ENCODE measurements at places on chromosomes 12 and 14. TPM values are rescaled to one million over a fixed set of nuclear protein-coding genes. Genes with fewer than 3 reads are reported as not detected.

Gene OR6C2
- total RNA-seq, result not detected

Gene OR10AD1
- not detected for total RNA-seq

GRCh38 chr12:5480218-5480937 is 48.5 kb downstream of the NTF3 start:
- no peak overlapping the region for H3K27ac ChIP-seq
- H3K4me1 ChIP-seq, result peaks cover 6% of the 10 kb centered on the region
- no peak overlapping the region for H3K4me3 ChIP-seq
- H3K27me3 ChIP-seq, result no peaks in the 10 kb centered on the region
- no peaks in the 10 kb centered on the region for H3K36me3 ChIP-seq

DNA sequence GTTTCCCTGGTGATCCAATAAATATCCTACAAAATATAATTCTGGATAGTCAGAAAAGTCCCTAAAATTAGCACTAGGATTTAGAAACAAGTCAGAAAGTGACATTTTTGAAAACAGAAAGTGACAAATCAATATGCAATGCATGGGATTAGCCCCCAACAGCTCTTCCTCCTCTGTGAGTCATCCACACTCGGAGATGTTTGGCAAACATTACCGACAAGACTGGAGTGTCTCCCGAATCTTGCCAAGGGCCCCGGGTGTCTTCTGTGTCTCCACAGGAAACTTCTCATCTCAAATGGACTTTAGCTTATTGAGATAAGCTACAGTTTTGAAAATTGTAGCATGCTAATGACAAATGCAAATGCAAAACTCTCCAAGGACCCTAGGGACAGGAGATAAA is 398.9 kb upstream of the CCDC196 start:
- H3K27me3 ChIP-seq, result no peaks in the 10 kb centered on the region
- H3K4me1 ChIP-seq, result no peaks in the 10 kb centered on the region
- no peak overlapping the region for H3K4me3 ChIP-seq
- no peak for DNase-seq
- no peak overlapping the region for H3K27ac ChIP-seq

GRCh38 chr12:94308612-94309011 is 151.1 kb downstream of the CEP83 start:
- no peaks in the 10 kb centered on the region for H3K4me1 ChIP-seq
- H3K36me3 ChIP-seq, result peaks cover 8% of the 10 kb centered on the region
- no peak overlapping the region for H3K4me3 ChIP-seq
- no peak overlapping the region for H3K27ac ChIP-seq
- DNase-seq, result no peak

- no peak overlapping the region for H3K4me3 ChIP-seq
- no peaks in the 10 kb centered on the region for H3K4me1 ChIP-seq
- no peak overlapping the region for H3K27ac ChIP-seq
- H3K36me3 ChIP-seq, result no peaks in the 10 kb centered on the region
These were observed 15.4 kb upstream of the MIA2 start for GRCh38 chr14:39218171-39218769.

DNA sequence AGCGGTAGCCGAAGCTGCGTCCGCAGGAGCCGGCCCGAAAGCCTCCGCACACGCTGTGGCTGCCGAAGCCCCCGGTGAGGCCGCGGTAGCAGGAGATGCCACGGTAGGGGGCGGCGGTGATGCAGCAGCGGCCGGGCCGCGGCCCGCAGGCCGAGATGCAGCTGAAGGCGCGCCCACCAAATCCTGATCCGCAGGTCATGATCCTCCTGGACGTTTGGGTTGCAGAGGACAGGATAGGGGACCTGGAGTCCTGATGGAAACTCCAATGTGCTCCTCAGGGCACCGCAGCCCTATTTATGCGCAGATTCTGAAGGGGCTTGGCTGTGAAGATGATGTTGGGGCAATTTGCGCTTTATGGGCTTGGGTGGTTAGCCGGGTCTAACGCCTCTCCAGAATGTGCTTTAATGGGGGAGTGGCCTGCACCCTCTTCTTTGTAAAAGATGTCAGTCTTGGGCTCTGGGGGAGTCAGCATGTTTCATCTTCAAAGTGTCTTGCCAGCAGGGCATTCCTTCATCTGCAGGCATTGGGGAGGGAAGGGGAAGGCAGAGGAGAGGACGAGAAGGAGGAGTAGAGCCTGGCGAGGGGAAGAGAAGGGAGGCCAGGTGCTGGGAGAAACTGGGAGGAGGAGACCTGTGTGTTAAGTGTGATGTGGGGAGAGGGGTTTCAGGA is at the start of gene KRT81:
Gene KRT81, minus strand, starts transcription at position 268 of the 669 bp plus-strand sequence. Its CDS starts 69 bp downstream, at position 199.
- no peaks in the 10 kb centered on the region for H3K36me3 ChIP-seq
- no peaks in the 10 kb centered on the region for H3K4me1 ChIP-seq
- H3K27ac ChIP-seq, result no peak within 1 kb of the TSS
- H3K4me3 ChIP-seq, result no peak within 1 kb of the TSS
- no peak for DNase-seq

- no peak overlapping the region for H3K27ac ChIP-seq
- DNase-seq, result no peak
- H3K27me3 ChIP-seq, result no peaks in the 10 kb centered on the region
- no peaks in the 10 kb centered on the region for H3K4me1 ChIP-seq
- no peaks in the 10 kb centered on the region for H3K36me3 ChIP-seq
These were observed 149.3 kb downstream of the ATP23 start for GRCh38 chr12:58090685-58091084.

DNA sequence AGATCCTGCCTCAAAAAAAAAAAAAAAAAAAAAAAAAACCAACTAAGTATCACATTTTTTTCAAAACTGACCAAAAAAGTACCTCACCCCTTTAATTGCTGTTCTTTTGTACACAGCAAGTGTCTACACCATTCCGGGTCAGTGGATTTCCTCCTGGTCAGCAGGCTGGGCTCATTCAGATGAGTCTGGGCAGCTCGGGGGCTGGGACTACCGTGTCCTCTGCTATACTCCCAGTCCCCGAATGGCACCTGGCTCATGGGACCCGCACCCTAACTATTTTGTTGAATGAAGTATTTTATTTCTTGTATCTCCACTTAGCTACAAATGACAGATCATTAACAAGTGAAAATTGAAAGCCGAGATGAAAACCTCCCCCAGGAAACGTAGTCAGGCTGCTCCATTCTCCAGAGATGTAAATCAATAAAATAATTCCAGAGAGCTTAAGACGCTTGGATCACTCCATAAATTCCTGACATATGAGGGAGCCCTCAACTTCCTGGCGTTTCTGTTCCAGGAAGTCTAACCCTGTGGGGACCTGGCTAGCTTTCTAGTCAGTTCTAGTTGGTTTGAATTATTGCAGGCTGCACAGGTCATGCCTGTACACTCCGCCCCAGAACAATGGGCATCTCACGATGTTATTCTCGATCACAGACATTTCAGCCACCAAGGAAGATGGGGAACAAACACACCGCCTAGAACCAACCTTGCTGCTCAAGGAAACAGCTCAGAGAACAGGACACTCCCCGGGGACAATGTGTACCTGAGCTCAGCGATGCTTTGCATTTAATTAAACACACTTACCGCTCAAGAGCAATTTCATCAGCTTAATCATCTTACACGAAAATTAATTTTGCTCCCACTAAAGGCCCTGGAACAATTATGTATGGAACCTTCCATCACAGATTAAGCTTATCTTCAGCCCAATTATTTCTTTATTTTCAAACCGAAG is 76.3 kb downstream of the RIMBP2 start:
- no peak overlapping the region for H3K4me3 ChIP-seq
- no peaks in the 10 kb centered on the region for H3K4me1 ChIP-seq
- no peaks in the 10 kb centered on the region for H3K36me3 ChIP-seq
- peak; percentile 77 for DNase-seq
- no peaks in the 10 kb centered on the region for H3K27me3 ChIP-seq

DNA sequence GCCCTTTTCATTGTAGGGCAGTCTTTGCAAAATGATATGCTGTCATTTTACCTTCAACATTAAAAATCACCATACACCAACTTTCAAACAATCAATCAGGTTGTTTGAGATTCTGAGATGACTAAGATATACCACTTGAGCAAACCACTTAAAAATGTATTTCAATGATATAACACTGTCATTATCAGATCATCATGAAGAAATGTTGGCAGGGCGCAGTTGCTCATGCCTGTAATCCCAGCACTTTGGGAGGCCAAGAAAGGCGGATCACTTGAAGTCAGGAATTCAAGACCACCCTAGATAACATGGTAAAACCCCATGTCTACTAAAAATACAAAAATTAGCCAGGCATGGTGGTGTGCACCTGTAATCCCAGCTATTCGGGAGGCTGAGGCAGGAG is 13.0 kb upstream of the RHOJ start:
- H3K27ac ChIP-seq, result no peak overlapping the region
- no peak overlapping the region for H3K4me3 ChIP-seq
- no peaks in the 10 kb centered on the region for H3K27me3 ChIP-seq
- no peak for DNase-seq
- no peaks in the 10 kb centered on the region for H3K36me3 ChIP-seq

DNA sequence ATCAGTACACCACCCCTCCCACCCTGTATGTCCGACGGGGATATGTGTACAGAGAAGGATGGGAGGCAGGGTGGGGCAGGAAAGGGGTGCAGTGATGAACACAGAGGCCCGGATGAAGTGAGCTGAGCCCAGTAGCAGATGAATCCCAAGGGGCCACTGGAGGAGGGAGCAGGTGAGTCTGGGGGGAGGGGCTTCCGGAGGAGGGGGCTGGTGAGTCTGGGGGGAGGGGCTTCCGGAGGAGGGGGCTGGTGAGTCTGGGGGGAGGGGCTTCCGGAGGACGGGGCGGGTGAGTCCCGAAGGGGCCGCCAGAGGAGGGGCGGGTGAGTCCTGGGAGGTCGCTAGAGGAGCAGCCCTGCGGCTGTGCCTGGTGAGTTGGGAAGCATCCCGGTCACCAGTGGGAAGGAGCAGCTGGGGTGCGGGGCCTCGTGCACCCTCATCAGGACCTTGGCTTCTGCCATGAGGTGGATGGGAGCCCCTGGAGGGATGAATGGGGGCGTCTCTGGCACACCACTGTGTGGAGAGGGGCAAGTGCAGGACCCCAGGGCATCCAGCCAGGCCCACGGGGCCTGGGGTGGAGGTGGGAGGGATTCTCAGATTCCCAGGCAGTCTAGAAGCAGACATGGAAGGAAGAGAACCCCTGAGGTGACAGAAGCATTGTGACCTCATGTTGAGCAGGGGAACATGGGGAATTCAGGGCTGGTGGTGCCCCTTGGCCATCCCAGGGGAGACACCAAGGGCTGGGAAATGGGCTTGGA is 14.0 kb downstream of the BEGAIN start:
- DNase-seq, result no peak
- H3K4me1 ChIP-seq, result peaks cover 4% of the 10 kb centered on the region
- H3K36me3 ChIP-seq, result no peaks in the 10 kb centered on the region
- no peak overlapping the region for H3K4me3 ChIP-seq
- H3K27me3 ChIP-seq, result peaks cover 5% of the 10 kb centered on the region
- H3K27ac ChIP-seq, result no peak overlapping the region

DNA sequence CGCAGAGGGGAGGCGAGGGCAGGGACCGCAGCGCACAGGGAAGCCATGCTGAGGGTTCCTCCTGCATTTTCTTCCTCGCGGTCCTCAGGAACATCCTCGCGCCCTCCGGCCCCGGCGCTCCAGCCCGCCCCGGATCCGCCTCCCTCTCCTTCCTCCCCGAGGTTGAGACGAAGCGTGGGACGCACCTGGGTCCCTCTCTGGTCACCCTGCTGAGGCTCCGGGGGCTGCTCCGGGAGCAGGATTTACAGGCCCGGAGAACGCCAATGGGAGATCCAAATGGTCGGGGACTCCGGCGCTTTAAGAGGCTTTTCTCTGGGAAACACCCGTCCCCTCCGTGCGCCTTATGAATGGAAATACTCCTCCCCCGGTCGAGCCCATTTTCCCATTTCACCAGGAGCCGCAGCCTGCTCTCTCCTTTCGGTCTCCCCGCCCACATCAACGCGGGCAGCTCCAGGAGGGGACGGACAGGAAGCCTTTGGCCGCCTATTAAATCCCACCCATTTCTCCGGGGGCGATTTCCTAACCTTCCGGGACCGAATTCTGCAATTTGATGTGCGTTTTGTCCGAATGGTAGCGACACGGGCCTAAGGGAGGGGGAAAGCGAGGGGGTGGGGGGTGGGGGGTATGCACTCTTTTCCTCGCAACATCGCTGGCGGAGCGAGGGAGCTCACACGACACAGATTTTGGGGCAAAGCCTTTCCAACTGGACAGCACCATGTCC is at the start of gene UNC79:
Gene UNC79, plus strand, starts transcription at position 625 of the 721 bp plus-strand sequence. Its CDS starts 91 bp downstream, at position 716.
- H3K27ac ChIP-seq, result no peak within 1 kb of the TSS
- H3K27me3 ChIP-seq, result no peaks in the 10 kb centered on the region
- H3K4me1 ChIP-seq, result no peaks in the 10 kb centered on the region
- DNase-seq, result no peak

GRCh38 chr14:104328607-104329006 is 190.2 kb downstream of the KIF26A start:
- no peaks in the 10 kb centered on the region for H3K36me3 ChIP-seq
- no peak overlapping the region for H3K27ac ChIP-seq
- no peaks in the 10 kb centered on the region for H3K27me3 ChIP-seq
- no peak overlapping the region for H3K4me3 ChIP-seq
- DNase-seq, result no peak

GRCh38 chr14:64870160-64870559 is 9.5 kb downstream of the SPTB start:
- H3K27ac ChIP-seq, result no peak overlapping the region
- DNase-seq, result no peak
- H3K36me3 ChIP-seq, result no peaks in the 10 kb centered on the region
- H3K4me3 ChIP-seq, result no peak overlapping the region

DNA sequence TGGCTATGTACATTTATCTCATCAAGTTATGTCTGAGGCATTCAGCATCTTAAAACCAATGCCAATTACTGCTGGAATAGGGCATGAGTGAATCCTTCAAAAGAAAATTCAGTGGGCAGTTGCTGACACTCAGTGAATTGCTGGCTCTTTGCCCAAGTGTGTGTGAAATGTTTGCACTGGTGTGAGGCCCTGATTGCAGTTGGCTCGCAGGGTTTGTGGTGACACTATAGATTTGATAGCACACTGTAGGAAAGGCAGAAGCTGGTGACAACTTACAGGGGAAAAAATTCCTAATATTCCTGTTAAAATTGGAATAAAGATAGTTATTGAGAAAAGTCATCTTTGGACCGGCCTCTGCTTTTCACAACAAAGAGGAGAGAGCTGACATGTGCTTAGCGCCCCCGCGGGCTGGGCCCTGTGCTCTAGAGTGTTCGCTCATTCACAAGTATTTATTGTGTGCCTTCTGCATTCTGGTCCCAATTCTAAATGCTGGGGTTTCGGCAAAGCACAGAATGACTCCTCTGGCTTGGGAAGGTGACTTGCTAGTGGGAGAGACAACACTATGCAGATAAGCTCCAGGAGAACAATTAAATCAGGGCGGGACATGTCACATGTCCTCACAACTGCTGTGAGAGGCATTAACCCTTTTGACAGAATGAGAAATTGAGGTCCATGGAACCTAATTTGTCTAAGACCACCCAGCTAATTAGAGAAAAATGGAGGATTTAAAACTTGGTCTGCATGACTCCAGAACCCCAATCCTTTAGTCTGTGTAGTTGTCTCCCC is 418.7 kb downstream of the NPAS3 start:
- no peak overlapping the region for H3K4me3 ChIP-seq
- H3K27me3 ChIP-seq, result no peaks in the 10 kb centered on the region
- no peaks in the 10 kb centered on the region for H3K36me3 ChIP-seq
- H3K4me1 ChIP-seq, result no peaks in the 10 kb centered on the region
- no peak overlapping the region for H3K27ac ChIP-seq

All from kidney (tissue), 22 donors.